NAMALWA (cell line): ENCODE measurements at places on chromosomes 12 and 14.

DNA sequence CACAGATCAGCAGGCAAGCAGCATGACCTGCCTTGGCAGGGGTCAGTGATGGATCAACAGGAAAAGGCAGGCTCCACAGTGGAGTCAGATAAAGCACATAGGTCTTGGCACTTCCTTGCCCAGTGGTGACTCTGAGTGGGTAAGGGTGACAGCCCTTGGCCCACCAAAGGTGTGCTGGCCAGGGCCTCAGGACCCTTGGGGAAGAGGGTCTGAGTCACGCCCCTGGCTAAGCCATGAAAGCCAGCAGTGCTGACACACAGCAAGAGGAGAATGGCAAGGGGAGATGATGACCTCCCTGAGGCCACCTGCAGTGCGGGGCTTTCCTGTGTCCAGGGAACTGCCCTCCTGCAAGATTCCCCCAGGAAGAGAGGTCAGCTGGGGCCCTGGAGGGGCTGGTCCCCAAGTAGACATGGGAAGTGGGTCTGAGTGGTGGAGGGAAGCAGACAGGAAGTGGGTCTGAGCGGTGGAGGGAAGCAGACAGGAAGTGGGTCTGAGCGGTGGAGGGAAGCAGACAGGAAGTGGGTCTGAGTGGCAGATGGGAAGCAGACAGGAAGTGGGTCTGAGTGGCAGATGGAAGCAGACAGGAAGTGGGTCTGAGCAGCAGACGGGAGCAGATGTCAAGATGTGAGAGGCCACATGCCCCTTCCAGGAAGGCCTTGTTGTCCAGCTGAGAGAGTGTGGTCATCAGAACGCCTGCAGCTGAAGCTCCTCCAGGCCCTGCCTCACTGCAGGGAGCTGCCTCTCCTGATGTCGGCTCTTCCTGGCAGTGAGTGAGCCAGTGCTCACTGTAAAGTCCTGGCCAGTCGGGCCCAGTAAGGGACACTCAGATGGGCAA lies 34.8 kb downstream of the DIO3 start:
- peak; percentile 46 for DNase-seq

DNA sequence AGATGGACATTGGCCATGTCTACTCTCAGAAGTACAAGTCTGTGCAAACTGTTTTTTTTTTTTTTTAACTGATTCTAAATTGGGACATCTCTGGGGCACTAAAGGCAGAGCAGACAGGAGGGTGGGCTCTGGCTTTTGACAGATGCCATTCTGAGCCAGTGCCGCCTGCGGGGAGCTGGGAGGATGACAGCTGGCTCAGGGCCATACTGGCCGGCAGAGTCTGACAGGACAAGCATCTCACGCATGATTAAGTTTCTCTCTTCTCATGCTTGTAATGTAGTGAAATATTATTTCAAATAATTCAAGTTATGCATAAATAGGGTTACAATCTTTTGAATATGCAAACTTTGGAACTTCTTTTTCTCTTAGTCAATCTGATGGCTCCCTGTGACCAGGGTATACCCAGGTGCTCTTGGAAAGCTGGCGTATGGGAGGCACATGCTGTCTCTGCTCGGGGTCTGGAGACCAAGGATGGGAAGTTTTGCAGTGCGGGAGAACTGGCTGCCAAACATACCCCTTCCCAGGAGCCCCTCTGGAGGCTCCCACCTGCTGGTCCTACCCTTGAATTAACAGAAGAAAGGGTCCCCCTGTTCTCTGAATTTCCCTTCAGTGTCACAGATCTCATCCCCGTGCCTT lies 7.6 kb downstream of the CDCA4 start:
- DNase-seq: peak; percentile 60

DNA sequence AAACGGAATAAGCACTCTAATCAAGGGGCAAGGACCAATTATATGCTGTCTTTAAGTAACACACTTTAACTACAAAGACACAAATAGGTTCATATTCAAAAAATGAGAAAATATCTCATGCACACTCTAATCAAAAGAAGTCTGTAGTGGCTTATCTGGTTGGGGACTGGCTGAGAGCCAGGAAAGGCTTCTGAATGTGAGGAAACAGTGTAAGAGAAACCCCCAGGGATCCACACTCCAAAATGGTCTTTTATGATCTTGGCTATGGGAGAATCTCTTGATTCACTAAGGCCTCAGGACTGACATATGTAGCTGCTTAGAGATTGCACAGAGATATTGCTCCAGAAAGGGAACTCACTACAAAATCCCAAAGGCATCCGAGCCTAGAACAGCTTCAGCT lies 10.3 kb downstream of the CTSG start:
- DNase-seq: no peak

DNA sequence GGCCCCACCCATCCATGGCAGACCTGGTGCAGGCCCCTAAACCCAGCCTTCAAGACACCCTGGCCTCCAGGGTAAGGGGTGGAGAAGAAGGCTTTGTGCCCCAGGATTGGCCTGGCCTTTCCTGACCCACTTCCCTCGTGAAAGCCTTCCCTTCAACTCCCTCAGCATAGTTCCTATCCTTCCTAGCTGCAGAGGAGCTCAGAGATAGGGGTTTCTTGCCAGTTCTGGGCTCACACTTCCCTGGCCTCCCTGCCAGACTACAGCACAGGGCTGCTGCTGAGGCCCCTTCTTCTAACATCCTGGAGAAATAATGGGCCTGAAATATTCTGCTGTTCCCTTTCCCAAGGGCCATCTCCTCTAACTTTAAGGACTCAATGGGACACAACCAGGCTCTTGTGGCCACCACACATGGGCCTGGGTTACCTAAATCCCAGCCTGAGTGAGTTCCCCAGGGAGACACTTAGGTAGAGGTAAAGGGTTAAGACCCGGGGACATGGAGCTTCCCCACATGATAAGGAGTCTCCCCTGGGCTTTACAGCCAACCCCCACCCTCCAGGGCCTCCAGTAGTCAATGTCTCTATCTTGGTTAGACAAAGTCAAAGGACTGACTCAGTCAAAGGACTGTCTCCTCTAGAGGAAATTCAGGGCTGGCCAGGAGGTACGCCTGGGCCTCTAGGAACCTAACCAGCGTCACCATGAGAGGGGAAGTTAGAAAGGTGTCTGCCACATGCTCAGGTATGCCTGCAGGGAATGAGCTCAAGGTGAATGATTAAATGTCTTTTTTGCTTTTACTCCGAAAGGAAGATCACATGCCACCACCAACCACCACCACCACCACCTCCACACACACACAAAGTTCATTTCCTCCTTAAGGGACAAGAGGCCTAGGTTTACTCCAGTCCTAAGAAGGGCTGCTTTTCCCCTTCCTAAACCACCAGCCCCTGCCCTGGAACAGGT lies 7.1 kb downstream of the ZFP36L1 start:
- no peak for DNase-seq

- DNase-seq: no peak
These were observed 61.0 kb upstream of the BTG1 start for GRCh38 chr12:92206596-92206995.

GRCh38 chr14:22200977-22201605 lies 387.9 kb downstream of the DAD1 start:
- DNase-seq: peak; percentile 82

DNA sequence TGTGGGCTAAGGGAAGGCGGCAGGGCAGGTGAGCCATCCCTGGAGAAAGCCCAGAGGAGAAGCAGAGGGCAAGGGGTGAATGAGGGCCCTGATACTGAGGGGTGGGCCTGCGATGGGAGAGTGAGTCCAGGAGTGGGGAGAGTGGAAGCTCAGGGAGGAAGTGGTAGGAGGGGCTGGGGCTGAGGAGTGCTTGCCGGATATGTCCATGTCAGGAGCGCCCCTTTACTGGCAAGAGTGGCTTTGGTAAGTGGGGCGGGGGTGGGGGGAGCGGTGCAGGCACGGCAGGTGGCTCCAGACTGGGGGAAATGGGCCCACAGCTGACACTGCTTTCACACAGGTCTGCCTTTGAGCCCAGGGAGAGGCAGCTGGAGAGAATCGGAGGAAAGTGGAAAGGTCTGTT lies 86.4 kb upstream of the GPR68 start:
- no peak for DNase-seq

- peak; percentile 49 for DNase-seq
These were observed 409.2 kb downstream of the IPO8 start for GRCh38 chr12:30286345-30286926.

GRCh38 chr12:129127211-129127610 lies 273.9 kb downstream of the GLT1D1 start:
- no peak for DNase-seq

DNA sequence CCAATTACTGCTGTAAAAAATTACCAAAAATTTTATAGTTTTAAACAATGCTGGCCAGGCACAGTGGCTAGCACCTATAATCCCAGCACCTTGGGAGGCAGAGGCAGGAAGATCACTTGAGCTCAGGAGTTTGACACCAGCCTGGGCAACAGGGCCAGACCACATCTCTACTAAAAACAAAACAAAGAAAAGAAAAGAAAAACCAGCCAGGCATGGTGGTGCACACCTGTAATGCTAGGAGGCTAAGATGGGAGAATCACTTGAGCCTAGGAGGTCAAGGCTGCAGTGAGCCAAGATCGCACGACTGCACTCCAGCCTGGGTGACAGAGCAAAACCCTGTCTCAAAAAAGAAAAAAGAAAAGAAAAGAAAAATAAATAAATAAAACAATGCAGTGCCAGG lies 54.0 kb upstream of the ARID2 start:
- no peak for DNase-seq

- no peak for DNase-seq
These were observed 75.4 kb downstream of the IFT81 start for GRCh38 chr12:110199339-110200123.

GRCh38 chr12:104802208-104802607 lies 155.9 kb downstream of the SLC41A2 start:
- DNase-seq: no peak

DNA sequence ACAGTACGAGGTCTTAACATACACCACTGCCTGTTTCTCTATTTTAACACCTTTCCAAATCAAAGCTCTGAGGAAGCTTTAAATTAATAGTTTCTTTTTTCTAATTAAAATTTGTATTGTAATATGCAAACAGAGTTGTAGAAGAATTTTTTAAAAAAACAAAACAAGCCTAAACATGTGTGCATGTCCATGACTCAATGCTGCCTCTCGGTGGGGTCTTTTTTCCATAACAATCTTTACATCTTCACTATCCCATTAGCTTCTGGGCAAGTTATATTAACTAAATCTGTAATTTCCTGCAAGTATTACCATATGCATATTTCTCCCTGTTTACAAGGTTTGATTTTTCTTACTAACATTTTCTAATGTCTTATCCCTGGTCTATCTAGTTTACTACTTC lies 143.9 kb upstream of the NAV3 start:
- DNase-seq: no peak

DNA sequence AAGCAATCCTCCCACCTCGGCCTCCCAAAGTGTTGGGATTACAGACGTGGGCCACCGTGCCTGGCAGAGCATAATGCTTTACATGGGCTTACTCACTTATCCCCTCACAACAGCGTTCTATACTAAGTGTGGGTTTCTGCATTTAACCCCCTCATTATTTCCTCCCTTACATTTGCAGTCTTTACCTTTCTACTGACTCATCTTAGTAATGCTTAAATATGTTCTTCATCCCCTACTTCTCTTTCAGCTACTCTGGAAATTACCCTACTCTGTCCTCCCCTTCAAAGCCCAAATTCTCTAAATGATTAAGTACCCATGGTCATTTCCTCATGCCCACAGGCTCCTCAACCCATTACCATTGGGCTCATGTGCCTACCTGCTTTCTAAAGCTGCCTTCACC lies 40.7 kb downstream of the NKX2-1 start:
- DNase-seq: no peak

GRCh38 chr12:111685322-111685810 lies 390 bp downstream of the BRAP start:
- DNase-seq: peak; percentile 34

GRCh38 chr14:103702497-103703432 lies 12.5 kb downstream of the XRCC3 start:
- no peak for DNase-seq

GRCh38 chr14:77301103-77301502 lies 19.6 kb downstream of the POMT2 start:
- DNase-seq: peak; percentile 85

DNA sequence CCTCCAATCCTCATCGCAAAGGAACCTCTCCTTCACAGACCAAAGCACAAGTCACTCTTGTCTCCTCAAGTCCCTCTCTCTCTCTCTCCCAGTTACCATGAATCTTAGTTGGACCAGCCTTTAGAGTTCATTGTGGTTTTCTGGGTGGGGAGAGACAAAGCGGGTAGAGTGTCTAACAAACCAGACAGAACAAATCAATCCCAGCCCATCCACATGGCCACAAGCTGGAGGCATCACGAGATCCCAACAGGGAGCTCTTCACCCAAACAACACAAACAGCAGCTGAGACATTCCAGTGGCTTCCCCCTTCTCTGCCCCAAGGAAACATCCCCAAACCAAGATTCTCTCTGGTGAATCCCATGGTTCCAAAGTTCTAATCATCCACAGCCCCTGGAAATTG lies 22.4 kb downstream of the ACTN1 start:
- no peak for DNase-seq

GRCh38 chr14:100466111-100466856 lies 120.9 kb downstream of the BEGAIN start:
- no peak for DNase-seq

GRCh38 chr12:124913474-124914391 lies 717 bp downstream of the UBC start:
- peak; percentile 90 for DNase-seq

DNA sequence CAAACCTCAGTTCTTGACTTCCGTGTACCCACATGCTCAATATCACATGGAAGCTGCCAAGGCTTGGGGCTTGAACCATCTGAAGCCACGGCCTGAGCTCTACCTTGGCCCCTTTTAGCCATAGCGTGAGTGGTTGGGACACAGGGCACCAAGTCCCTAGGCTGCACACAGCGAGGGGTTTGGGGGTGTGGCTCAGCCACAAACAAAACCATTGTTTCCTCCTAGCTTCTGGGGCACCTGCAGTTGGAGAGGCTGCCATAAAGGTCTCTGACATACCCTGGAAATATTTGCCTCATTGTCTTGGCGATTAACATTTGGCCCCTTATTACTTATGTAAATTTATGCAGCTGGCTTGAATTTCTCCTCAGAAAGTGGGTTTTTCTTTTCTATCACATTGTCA lies 628.6 kb downstream of the NRXN3 start:
- no peak for DNase-seq
